ENCODE measurements at places on chromosomes 13 and 19.

DNA sequence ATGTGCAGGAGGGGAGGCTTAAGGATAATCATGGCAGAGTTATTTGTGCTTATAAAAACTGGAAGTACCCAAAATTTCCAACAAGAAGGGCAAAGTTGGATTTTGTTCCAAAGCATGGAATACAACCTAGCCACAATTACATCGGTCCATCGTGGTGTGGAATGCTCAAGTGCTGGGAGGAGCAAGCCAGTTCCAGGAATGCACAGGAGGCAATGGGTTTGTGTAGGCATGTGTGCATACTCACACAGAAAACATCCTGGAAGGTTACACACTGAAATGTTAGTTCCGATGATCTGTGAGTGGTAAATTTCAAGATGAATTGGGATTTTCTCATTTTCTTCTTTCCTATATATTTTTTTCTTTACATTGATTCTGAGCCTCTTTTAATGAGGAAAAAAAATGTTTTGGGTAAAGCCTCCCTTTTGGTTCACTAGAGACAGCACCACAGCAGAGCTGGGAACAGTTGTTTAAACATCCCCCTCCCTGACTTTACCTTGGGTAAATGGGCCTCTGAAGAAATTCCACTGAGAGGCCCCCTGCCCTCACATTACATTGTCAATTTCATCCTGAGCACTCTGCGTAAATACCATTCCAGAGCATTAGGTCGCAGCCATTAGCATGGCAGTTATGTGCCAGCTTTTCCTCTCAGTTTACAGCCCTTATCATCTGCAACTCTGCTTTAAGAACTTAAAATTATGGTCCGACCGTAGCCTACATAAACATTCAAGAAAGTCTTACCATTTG, 122.0 kb downstream of the UQCRFS1 start:
- no peaks in the 10 kb centered on the region for H3K4me1 ChIP-seq
- no peak for DNase-seq
- H3K27me3 ChIP-seq = peaks cover 28% of the 10 kb centered on the region
- no peak overlapping the region for H3K27ac ChIP-seq
- no peak overlapping the region for H3K4me3 ChIP-seq

- H3K4me1 ChIP-seq = no peaks in the 10 kb centered on the region
- H3K27me3 ChIP-seq = no peaks in the 10 kb centered on the region
- H3K27ac ChIP-seq = no peak overlapping the region
- H3K36me3 ChIP-seq = no peaks in the 10 kb centered on the region
Observed at GRCh38 chr13:73187106-73187505, 128.3 kb downstream of the KLF5 start.

DNA sequence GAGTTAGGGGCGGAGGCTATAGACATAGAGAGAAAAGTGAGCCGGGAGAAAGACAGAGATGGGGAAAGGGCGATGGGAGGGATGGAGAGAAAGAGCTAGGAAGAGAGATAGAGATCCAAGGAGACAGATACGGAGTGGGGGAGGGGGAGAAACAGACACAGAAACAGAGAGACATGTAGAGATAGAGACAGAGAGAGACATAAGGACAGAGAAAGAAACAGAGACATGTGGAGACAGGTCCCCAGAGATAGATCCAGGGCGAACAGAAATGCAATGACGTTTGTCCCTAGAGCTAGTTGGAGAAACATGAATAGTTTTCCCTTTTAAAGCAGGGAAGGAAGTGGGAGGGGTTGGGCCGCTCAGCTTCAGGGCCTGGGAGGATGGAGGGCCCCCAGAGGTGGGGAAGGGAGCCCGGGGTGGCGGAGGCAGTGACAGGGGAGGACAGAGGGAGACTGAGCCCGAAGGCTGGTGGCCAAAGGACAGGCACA, 4.6 kb downstream of the PPP1R14A start:
- no peak overlapping the region for H3K4me3 ChIP-seq
- no peaks in the 10 kb centered on the region for H3K4me1 ChIP-seq
- peaks cover 38% of the 10 kb centered on the region for H3K27me3 ChIP-seq
- no peak overlapping the region for H3K27ac ChIP-seq

- H3K4me3 ChIP-seq = no peak overlapping the region
- peak overlapping the region; percentile 94 for H3K27ac ChIP-seq
Observed at GRCh38 chr13:102593466-102593865, 3.3 kb upstream of the TPP2 start.

DNA sequence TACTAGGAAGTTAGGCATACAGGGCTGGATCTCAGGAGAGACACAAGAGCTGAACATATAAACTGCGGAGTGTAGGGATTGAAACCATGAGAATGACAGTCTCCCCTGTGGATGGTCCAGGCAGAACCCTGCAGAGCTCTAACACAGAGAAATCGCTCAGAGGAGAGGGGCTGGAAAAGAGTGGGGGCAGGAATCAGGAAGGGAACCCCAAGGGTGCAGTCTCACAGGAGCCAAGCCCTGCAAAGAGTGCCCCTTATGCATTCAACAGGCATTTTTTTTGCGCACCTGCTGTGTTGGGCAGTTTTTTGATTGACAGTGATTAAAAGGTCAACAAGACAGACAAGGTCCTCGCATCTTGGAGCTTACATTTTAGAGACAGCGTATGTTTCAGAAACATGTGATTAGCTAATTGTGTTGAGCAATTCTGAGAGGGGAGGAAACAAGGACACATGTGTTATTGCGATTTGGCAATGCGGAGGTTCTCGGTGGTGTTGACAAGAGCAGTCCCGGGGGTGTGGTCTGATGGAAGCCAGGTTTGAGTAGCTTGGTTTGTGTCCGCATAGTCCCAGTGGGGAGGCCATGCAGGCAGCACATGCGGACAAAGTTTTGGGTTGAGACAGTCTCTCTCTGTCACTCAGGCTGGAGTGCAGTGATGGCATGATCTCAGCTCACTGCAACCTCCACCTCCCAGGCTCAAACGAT, 182.6 kb upstream of the IRS2 start:
- no peaks in the 10 kb centered on the region for H3K36me3 ChIP-seq
- H3K4me1 ChIP-seq = no peaks in the 10 kb centered on the region
- no peak overlapping the region for H3K4me3 ChIP-seq
- no peaks in the 10 kb centered on the region for H3K27me3 ChIP-seq

GRCh38 chr19:35738021-35738886, 4.0 kb downstream of the IGFLR1 start:
- no peak for DNase-seq
- 0 out of 2 replicates have a peak, but pooled peaks cover 5% of the 10 kb centered on the region for H3K36me3 ChIP-seq
- H3K4me3 ChIP-seq = no peak overlapping the region
- no peak overlapping the region for H3K27ac ChIP-seq
- no peaks in the 10 kb centered on the region for H3K27me3 ChIP-seq

GRCh38 chr19:13396250-13397080, 109.8 kb downstream of the CACNA1A start:
- H3K4me1 ChIP-seq = no peaks in the 10 kb centered on the region
- no peak for DNase-seq
- H3K27ac ChIP-seq = no peak overlapping the region
- no peaks in the 10 kb centered on the region for H3K36me3 ChIP-seq
- no peak overlapping the region for H3K4me3 ChIP-seq

- H3K27ac ChIP-seq = no peak overlapping the region
- DNase-seq = peak; percentile 77
- peak overlapping the region; percentile 73 for H3K4me3 ChIP-seq
- peaks cover 12% of the 10 kb centered on the region for H3K36me3 ChIP-seq
- H3K4me1 ChIP-seq = peaks cover 40% of the 10 kb centered on the region
- H3K27me3 ChIP-seq = 0 out of 2 replicates have a peak, but pooled peaks cover 4% of the 10 kb centered on the region
Observed at GRCh38 chr19:1266916-1267476, 2.1 kb upstream of the CIRBP start.

- H3K27me3 ChIP-seq = peaks cover 68% of the 10 kb centered on the region
- H3K36me3 ChIP-seq = no peaks in the 10 kb centered on the region
- no peak overlapping the region for H3K4me3 ChIP-seq
- no peak for DNase-seq
Observed at GRCh38 chr19:41699231-41699967, 9.0 kb upstream of the CEACAM5 start.

GRCh38 chr19:15563931-15564330, 51.1 kb upstream of the CYP4F8 start:
- H3K27me3 ChIP-seq = peaks cover 77% of the 10 kb centered on the region
- no peaks in the 10 kb centered on the region for H3K4me1 ChIP-seq
- no peak overlapping the region for H3K27ac ChIP-seq
- H3K4me3 ChIP-seq = no peak overlapping the region

DNA sequence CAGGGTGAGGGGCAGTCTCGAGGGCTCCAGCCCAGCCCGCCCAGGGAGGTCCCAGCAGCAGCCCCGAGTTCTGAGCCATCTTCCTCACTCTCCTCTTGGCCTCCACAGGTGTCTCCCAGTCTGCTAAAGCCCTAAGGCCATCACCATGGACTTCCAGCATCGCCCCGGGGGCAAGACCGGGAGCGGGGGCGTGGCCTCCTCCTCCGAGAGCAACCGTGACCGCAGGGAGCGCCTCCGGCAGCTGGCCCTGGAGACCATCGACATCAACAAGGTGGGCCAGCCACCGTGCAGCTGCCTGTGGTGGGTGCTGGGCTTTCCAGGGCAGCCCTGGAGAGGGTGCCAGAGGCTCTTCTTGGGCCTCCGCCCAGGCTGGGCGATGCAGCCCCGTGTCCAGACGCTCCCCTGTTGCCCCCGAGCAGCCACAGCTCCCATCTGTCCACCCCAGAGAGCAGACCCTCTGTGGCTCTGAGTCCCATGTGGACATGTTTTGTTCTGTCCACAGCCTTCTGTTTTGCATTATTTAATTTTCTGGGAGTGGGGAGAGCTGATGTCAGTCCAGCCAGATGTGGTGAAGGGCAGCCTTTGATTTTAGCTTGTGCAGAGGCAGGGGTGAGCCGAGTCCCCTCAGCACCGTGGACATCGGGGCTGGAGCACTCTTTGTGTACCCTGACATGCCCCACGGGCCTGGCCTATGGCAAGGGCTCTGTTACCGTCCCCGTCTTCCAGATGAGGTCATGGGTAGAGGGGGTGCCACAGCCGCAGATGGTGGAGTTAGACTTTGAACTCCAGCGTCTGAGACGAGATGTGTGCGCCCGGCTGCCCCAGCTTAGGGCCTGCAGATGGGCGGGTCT, 5.6 kb upstream of the AMH start:
- peaks cover 32% of the 10 kb centered on the region for H3K36me3 ChIP-seq
- H3K27me3 ChIP-seq = no peaks in the 10 kb centered on the region
- H3K4me1 ChIP-seq = peaks cover 9% of the 10 kb centered on the region
- no peak for DNase-seq
- H3K27ac ChIP-seq = no peak overlapping the region

DNA sequence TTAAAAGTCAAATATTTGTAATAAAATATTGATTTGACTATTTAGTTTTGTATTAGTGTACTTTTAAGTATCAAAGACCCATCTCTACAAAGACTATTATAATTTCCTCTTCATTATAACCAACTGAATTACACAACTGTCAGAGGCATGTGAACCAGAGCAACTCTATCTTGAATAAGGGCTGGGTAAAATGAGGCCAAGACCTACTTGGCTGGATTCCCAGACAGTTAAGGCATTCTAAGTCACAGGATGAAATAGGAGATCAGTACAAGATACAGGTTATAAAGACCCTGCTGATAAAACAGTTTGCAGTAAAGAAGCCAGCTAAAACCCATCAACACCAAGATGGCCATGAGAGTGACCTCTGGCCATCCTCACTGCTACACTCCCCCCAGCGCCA, 36.2 kb upstream of the ATP12A start:
- H3K4me1 ChIP-seq = no peaks in the 10 kb centered on the region
- H3K36me3 ChIP-seq = no peaks in the 10 kb centered on the region
- DNase-seq = no peak
- no peak overlapping the region for H3K4me3 ChIP-seq
- no peak overlapping the region for H3K27ac ChIP-seq

GRCh38 chr13:108919036-108919907, 289.9 kb downstream of the MYO16 start:
- no peak for DNase-seq
- H3K4me3 ChIP-seq = no peak overlapping the region
- peaks cover 9% of the 10 kb centered on the region for H3K4me1 ChIP-seq
- no peaks in the 10 kb centered on the region for H3K36me3 ChIP-seq

GRCh38 chr13:72839831-72840426, 58.0 kb downstream of the PIBF1 start:
- H3K27ac ChIP-seq = no peak overlapping the region
- no peaks in the 10 kb centered on the region for H3K27me3 ChIP-seq
- no peaks in the 10 kb centered on the region for H3K4me1 ChIP-seq

GRCh38 chr13:109764470-109765291, 21.7 kb downstream of the IRS2 start:
- H3K4me1 ChIP-seq = no peaks in the 10 kb centered on the region
- H3K27ac ChIP-seq = no peak overlapping the region
- no peak overlapping the region for H3K4me3 ChIP-seq
- no peak for DNase-seq

GRCh38 chr13:30065181-30065580, 214.8 kb upstream of the UBL3 start:
- no peaks in the 10 kb centered on the region for H3K36me3 ChIP-seq
- no peak for DNase-seq
- no peaks in the 10 kb centered on the region for H3K27me3 ChIP-seq
- H3K4me1 ChIP-seq = no peaks in the 10 kb centered on the region

DNA sequence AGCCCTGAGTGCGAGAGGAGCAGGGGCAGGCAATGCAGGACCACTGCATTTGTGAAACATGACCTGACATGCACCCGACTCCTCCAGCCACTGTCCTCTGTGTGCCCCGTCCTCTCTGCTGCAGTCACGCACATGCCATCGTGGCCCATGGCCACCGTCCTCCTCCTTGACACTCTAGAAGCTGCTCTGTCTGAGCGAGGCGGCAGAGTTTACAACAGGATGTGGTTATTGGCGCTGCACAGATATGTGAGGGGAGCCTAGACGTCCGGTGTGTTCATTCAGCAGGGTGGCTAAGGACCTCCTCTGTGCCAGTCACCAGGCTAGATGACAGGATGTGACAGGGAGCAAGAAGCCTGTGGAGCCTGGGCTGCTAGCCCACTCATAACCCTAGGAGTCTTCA, 277.8 kb downstream of the FOXO1 start:
- peak; percentile 77 for DNase-seq
- H3K36me3 ChIP-seq = no peaks in the 10 kb centered on the region
- H3K27ac ChIP-seq = peak overlapping the region; percentile 66
- no peaks in the 10 kb centered on the region for H3K27me3 ChIP-seq

DNA sequence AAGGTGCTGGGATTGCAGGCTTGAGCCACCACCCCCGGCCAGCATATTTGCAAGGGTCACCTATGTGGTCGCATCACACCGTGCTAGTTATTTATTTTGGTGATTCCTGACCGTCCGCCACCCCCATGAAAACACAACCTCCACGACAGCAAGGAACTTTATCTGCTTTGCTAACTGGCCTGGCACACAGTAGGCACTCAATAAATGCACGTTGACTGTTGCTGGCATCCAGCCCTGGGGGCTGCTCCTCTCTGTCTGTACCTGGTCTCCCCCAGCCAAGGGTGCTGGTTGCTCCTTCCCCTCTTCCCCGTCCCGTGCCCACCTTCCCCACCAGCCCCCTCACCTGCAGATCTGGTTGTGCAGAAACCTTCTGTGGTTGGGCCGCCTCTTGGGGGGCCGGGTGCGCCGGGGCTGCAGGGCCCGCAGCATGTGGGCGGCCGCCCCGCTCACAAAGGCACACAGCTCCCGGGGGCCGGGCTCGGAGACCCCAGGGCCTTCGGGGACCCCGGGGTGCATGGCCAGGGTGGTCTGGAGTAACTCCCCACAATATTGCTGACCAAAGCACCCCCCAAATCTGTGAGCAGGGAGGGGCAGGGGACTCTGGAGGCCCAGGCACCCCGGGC, 401 bp downstream of the C19orf85 start:
- H3K4me1 ChIP-seq = 0 out of 2 replicates have a peak, but pooled peaks cover 5% of the 10 kb centered on the region
- H3K4me3 ChIP-seq = no peak overlapping the region
- peaks cover 47% of the 10 kb centered on the region for H3K27me3 ChIP-seq
- DNase-seq = no peak

- H3K4me3 ChIP-seq = no peak overlapping the region
- H3K36me3 ChIP-seq = no peaks in the 10 kb centered on the region
- H3K27ac ChIP-seq = no peak overlapping the region
- no peak for DNase-seq
- H3K4me1 ChIP-seq = no peaks in the 10 kb centered on the region
- H3K27me3 ChIP-seq = no peaks in the 10 kb centered on the region
Observed at GRCh38 chr19:33444562-33445441, 71.3 kb downstream of the CEBPG start.
